ENCODE measurements at places on chromosomes 16 and 17.

DNA sequence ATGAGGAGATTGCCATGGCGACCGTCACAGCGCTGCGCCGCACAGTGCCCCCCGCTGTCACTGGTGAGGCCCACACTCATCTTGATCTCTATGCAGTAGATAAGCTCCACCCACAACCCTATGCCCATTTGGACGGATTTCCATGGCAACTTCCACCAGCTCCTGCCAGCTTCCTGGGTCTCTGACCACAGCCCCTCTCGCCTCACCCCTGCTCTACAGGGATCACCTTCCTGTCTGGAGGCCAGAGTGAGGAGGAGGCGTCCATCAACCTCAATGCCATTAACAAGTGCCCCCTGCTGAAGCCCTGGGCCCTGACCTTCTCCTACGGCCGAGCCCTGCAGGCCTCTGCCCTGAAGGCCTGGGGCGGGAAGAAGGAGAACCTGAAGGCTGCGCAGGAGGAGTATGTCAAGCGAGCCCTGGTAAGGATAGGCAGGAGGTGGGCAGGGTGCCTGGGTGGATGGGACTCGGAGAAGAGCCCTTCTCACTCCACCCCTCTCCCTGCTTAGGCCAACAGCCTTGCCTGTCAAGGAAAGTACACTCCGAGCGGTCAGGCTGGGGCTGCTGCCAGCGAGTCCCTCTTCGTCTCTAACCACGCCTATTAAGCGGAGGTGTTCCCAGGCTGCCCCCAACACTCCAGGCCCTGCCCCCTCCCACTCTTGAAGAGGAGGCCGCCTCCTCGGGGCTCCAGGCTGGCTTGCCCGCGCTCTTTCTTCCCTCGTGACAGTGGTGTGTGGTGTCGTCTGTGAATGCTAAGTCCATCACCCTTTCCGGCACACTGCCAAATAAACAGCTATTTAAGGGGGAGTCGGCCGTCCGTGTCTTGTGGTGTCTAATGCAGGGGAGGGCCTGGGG is 4.3 kb downstream of the ALDOA start:
- no peak for DNase-seq

GRCh38 chr17:49582789-49583188 is 7.1 kb downstream of the NXPH3 start:
- no peak for DNase-seq

- DNase-seq: peak; percentile 31
These were observed 1.2 kb upstream of the SECTM1 start for GRCh38 chr17:82334622-82335394.

DNA sequence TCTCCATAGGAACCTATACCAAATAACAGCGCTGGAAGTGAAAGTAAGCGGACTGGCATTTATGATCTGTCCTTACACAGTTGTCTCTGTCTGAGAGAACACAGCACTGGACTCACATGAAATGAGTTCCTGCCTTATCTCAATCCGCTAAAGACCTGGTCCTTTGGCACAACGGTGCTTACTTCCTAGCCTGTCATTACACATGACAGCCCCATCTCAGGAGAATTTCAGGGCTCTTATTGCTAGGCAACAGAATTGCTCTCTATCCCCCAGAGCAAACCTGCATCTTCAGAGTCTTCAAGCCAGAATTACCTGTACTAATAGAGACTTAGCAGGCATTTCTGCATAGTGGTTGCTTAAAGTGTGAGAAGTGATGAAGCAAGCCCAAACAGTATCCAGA is 4.3 kb downstream of the KCNJ2 start:
- DNase-seq: no peak

GRCh38 chr16:629833-630248 is 944 bp upstream of the WFIKKN1 start:
- no peak for DNase-seq

- DNase-seq: no peak
These were observed 55.5 kb downstream of the YWHAE start for GRCh38 chr17:1344521-1344920.

GRCh38 chr17:15123593-15124263 is 141.4 kb downstream of the PMP22 start:
- DNase-seq: no peak

- DNase-seq: no peak
These were observed 16.3 kb downstream of the FOXJ1 start for GRCh38 chr17:76124582-76125390.

DNA sequence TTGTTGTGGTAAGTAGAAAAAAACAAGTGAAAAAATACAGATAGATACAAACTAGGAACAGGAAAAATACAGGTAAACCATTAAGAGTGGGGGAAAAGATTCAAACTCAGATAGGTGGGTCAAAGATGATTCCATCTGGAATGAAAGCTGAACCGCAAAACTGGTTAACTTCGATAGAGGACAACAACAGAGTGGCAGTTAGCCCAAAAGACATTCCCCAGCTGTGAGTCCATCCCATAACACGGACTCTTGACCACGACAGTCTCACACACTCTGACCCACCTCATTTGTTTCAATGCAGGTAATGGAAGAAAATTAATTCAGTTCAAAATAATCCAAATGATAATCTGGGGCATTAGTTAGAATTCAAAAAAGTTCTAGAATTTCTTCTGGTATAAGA is 13.5 kb downstream of the ELAC2 start:
- no peak for DNase-seq

DNA sequence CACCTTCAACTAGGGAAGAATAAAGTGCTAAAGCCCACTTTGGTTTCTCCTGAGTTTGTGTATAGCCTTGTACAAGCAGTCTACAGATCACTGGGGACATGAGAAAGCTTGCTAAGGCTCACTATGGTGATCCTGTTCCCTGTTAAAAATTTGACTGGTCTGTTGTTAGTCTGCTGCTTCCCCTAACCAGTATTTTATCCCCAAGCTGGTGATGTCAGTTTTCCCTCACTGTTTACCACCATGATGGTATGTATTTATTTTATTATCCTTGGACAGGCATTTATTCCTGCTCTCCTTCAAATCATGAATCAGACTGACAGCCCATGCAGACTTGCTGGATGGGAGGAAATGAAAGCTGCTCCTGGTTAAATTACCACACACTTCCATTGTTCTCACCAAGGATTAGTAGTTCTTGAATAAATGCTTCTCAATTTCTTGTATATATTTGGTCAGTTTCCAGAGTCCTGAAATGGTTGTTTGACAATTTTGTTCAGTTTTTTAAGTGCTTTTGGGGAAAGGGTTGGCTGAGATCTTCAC is 99.6 kb downstream of the CA4 start:
- DNase-seq: no peak

- DNase-seq: no peak
These were observed 31.0 kb upstream of the RHOT1 start for GRCh38 chr17:32111141-32111771.

GRCh38 chr17:41917192-41917591 is 1.6 kb downstream of the ACLY start:
- DNase-seq: no peak

DNA sequence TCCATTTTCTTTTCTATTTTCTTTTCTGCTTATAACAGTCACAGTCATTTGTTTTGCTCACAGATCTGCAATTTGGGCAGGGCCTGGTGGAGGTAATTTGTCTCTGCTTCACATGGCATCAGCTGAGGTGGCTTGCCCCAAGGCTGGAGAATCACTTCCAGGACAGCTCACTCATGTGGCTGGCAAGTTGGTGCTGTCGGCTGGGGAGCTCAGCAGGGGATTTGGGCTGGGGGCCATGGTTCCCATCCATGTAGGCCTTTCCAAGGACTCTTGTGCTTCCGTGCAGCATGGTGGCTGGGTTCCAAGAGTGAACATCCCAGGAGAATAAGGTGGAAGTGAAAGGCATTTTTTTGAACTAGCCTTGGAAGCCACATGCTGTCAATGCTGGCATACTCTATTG is 85.7 kb downstream of the MGAT5B start:
- no peak for DNase-seq
